ENCODE measurements at places on chromosomes 2 and 18. TPM values are rescaled to one million over a fixed set of nuclear protein-coding genes. Genes with fewer than 3 reads are reported as not detected.

DNA sequence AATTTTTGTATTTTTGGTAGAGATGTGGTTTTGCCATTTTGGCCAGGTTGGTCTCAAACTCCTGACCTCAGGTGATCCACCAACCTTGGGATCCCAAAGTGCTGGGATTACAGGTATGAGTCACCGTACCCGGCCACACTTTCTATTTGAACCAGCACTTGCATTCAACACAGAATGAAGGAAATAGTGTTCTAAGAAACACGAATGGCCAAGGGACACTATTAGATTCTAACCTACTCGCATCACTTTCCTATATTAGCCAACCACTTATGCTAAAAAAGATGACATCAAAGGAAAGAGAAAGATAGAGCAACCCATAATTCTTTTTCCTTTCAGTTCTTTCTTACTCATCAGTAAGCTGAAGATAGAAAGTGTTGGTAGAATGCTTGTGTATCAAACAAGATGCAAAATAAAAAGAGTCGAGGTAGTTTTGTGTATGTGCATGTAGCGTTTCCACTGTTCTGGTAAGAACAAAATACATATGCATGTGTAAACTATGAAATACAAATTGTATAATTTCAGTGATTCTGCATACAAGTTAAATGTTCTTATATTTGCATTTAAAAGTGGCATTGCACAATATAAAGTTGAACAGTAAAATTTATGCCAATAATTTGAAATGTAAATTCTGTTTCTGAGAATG is 247.6 kb downstream of the CDCA7 start:
- H3K4me1 ChIP-seq = no peaks in the 10 kb centered on the region
- H3K36me3 ChIP-seq = no peaks in the 10 kb centered on the region
- no peak for DNase-seq
- H3K4me3 ChIP-seq = no peak overlapping the region
- no peaks in the 10 kb centered on the region for H3K27me3 ChIP-seq
- no peak overlapping the region for H3K27ac ChIP-seq

DNA sequence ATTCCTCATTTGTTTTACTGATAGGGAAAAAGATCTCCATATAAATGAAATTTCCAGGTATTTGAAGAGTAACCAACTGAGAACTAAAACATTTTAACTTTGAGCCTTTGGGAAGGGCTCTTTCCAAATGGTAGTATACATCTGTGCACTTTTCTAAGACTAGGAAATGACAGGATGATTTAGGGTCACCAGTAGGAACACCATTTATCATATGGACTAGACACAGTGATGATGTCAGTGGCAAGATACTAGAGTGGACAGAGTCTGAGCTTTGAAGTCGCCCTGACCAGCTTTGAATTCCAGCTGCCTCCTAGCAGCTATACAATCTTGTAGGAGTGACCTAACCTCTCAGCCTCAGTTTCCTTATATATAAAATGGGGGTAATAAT is 56.4 kb downstream of the E2F6 start:
- no peak overlapping the region for H3K27ac ChIP-seq
- H3K4me1 ChIP-seq = peaks cover 11% of the 10 kb centered on the region

GRCh38 chr2:219404954-219405353 is 13.2 kb upstream of the DES start:
- no peak overlapping the region for H3K4me3 ChIP-seq
- no peaks in the 10 kb centered on the region for H3K36me3 ChIP-seq
- no peaks in the 10 kb centered on the region for H3K4me1 ChIP-seq
- no peaks in the 10 kb centered on the region for H3K27me3 ChIP-seq

- H3K27me3 ChIP-seq = no peaks in the 10 kb centered on the region
- no peak overlapping the region for H3K4me3 ChIP-seq
- no peaks in the 10 kb centered on the region for H3K36me3 ChIP-seq
- H3K27ac ChIP-seq = no peak overlapping the region
- no peaks in the 10 kb centered on the region for H3K4me1 ChIP-seq
- DNase-seq = no peak
These were observed 1231.2 kb upstream of the CELF4 start for GRCh38 chr18:38796762-38797161.

DNA sequence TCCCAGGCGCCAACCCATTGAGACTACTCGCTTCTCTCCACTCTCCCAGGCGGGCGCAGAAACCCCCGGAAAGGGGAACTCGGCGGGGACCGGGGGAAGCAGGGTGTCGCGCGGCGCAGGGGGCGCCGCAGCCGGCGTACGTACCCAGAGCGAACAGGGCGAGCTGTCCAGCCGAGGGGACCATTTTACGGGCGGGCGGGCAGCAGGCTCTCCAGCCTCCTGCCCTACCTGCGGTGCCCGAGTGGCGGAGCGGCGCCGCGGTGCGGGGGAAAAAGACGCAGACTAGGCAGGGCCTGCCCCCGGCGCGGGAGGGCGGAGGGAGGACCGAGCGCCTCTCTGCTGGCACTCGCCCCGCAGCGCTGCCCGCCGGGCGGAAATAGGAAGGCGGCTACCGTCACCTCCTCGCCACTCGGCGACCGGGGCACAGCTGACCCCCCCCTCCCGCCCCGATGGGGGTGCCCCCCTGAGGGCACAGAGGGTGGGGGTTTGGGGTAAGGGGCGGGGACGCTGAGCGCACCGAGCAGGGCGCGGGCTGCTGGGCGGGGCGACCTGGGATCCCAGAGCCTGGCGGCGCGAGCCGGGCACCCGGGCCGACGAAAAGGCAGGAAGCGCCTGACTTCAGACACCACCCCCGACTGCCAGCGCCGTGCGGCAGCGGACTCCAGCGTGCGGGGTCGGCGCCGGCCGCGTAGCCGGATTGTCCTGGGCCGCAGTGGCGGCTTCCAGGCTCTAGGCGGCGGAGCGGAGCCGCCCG is at the start of gene TGFA:
Gene TGFA, minus strand, starts transcription at position 243 of the 754 bp plus-strand sequence. Its CDS starts 59 bp downstream, at position 184.
- peak; percentile 92 for DNase-seq
- H3K27ac ChIP-seq = peak within 1 kb of the TSS; percentile 63
- no peaks in the 10 kb centered on the region for H3K36me3 ChIP-seq
- H3K27me3 ChIP-seq = no peaks in the 10 kb centered on the region
- no peaks in the 10 kb centered on the region for H3K4me1 ChIP-seq
- H3K4me3 ChIP-seq = peak within 1 kb of the TSS; percentile 62

- no peak overlapping the region for H3K27ac ChIP-seq
- H3K27me3 ChIP-seq = no peaks in the 10 kb centered on the region
- H3K4me3 ChIP-seq = no peak overlapping the region
- no peaks in the 10 kb centered on the region for H3K4me1 ChIP-seq
- DNase-seq = no peak
These were observed 115.6 kb upstream of the HDAC4 start for GRCh38 chr2:239516286-239516953.

GRCh38 chr2:19865151-19865550 is 36.6 kb downstream of the TTC32 start:
- no peaks in the 10 kb centered on the region for H3K36me3 ChIP-seq
- H3K27me3 ChIP-seq = no peaks in the 10 kb centered on the region
- H3K27ac ChIP-seq = no peak overlapping the region
- no peak for DNase-seq

- DNase-seq = no peak
- no peak overlapping the region for H3K27ac ChIP-seq
- no peaks in the 10 kb centered on the region for H3K27me3 ChIP-seq
- H3K36me3 ChIP-seq = no peaks in the 10 kb centered on the region
These were observed 89.4 kb downstream of the SPHKAP start for GRCh38 chr2:228092056-228092455.

- H3K27me3 ChIP-seq = no peaks in the 10 kb centered on the region
- no peak overlapping the region for H3K4me3 ChIP-seq
- no peaks in the 10 kb centered on the region for H3K4me1 ChIP-seq
These were observed 224.1 kb upstream of the DPP10 start for GRCh38 chr2:114218383-114218782.

DNA sequence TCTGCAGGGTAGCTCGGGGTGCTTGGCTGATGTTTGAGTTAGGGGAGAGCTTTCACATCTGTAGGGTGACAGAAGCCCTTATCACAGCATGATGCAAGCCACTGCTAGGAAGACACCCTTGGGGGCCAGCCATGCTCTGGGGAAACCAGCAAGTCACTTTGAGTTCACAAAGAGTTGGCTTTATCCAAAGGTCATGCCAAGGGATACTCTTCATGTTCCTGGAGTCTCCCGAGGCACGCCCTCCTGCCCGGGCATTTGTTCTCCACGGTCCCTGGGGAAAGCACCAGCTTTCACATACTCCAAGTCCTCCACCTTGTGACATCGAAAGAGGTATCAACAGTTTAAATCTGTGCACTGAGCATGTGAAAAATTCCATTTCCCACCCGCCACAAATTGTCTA is 227.7 kb downstream of the VAPA start:
- no peak overlapping the region for H3K27ac ChIP-seq
- no peaks in the 10 kb centered on the region for H3K27me3 ChIP-seq

DNA sequence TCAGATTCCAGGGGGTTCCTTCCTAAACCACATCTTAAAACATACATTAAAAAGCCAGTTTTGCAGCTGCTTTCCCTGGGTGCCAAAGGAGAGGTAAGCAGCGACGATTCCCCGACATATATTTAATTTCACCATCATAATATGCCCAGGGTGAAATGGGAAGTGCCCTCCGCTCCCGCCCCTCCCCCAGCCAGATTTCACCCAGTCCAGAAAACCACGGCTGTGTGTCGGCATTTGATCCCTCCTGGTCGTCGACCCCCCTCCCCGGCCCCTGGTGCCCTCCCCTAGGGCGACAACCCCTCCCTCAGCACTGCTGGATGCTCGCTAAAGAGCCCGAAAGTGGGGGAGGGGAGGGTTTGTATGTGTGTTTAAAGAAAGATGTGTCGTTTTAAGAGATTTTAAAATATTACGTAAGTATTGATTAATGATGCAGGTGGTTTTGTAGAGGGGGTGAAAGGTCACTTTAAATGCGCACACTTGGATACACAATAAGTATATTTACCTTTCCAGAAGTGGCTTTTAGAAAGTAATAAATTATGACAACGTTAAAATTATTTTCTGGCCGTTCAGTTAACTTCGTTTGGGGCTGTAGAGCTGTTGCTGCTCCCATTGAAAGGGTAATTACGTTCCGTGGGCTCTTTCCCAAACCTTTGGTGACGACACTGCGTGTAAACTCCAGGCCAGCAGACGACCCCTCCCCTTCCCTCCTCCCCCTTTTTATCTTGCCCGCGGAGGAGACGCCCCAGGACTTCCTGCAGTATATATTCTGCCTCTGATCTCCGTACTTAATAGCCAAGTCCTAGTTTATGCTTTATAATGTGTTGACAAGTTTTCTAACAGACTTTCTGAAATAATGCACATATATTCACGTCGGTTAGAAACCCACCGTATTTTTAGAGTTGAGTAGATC is 3.4 kb upstream of the BCL11A start:
- H3K4me1 ChIP-seq = no peaks in the 10 kb centered on the region
- H3K4me3 ChIP-seq = no peak overlapping the region
- DNase-seq = no peak
- peaks cover 23% of the 10 kb centered on the region for H3K27me3 ChIP-seq

DNA sequence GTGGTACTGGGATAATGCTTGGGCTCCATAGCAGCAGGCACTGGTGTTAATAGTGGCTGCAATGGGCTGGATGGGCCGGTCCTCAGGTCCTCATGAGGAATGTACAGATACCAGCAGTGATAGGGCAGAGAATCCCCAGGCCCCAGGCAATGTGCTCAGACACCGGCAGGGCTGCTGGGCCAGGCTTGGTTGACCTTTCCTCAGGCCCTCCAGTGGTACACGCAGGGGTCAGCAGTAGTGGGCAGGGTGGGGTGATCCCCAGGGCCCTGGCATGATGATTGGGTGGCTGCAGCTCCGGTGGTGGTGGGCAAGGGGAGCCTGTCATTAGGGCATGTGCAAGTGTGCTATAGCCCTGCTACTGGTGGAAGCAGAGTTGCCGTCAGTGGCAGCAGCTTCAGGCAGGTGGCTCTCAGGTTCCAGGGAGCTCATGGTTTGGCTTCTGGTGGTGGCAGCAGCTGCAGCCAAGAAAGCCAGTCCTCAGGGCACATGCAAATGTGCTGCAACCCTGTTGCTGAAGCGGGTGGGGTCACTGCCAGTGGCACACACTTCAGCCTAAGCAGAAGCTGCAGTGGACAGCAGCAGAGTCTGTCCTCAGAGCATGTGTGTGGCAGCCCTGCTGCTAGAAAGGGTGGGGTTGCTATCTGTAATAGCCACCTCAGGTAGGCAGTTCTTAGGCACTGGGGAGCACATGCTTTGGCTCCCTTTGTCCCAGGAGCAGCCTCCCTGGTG is 56.8 kb downstream of the CCNT2 start:
- no peak overlapping the region for H3K4me3 ChIP-seq
- no peak overlapping the region for H3K27ac ChIP-seq
- H3K27me3 ChIP-seq = no peaks in the 10 kb centered on the region

DNA sequence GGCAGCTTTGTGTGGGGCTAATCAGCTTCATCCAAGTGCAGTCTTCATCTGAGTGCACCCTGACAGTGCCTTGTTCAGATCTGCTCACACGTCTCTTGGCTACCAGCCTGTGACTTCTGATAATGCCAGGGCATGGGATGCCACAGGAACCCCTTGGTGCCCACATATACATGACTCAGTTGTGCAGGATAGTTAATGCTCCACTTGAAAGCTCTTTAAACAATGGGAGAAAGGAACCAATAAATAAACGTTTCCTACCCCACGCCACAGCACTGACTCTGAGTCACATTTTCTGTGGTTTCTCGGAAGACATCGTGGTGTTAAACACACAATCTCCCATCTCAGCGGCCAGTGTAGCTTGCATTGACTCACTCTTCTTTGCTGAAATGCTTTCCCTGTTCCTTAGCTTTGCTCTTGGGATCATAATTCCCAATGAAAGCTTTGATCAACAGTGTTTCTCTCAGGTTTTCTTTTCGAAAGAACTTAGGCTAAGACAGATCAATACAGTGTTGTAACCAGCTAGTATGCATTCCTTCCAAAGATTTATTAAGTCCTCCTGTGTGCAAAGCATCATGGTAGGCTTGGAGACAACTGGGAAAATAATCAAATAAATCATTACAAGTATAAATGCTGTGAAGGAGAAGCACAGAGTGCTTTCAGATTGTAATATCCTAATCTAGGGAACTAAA is 142.0 kb downstream of the COPS8 start:
- no peak overlapping the region for H3K27ac ChIP-seq
- DNase-seq = no peak
- no peak overlapping the region for H3K4me3 ChIP-seq
- no peaks in the 10 kb centered on the region for H3K36me3 ChIP-seq
- no peaks in the 10 kb centered on the region for H3K4me1 ChIP-seq
- H3K27me3 ChIP-seq = no peaks in the 10 kb centered on the region

- H3K36me3 ChIP-seq = no peaks in the 10 kb centered on the region
- no peak overlapping the region for H3K4me3 ChIP-seq
- no peak overlapping the region for H3K27ac ChIP-seq
- DNase-seq = no peak
These were observed 59.8 kb downstream of the KCTD1 start for GRCh38 chr18:26488417-26489009.

- no peak overlapping the region for H3K4me3 ChIP-seq
- H3K27me3 ChIP-seq = no peaks in the 10 kb centered on the region
- no peaks in the 10 kb centered on the region for H3K4me1 ChIP-seq
- DNase-seq = no peak
- no peak overlapping the region for H3K27ac ChIP-seq
These were observed 86.8 kb upstream of the SP3 start for GRCh38 chr2:174051741-174052583.

- H3K36me3 ChIP-seq = no peaks in the 10 kb centered on the region
- peaks cover 71% of the 10 kb centered on the region for H3K4me1 ChIP-seq
- H3K4me3 ChIP-seq = no peak overlapping the region
These were observed 41.2 kb downstream of the CTIF start for GRCh38 chr18:48580066-48580465.

Gene SLC5A6
- 147 TPM for total RNA-seq

Gene ADAM23
- 0.26 TPM for total RNA-seq

Gene YES1
- total RNA-seq = 30.6 TPM

Gene COL6A3
- 10.0 TPM for total RNA-seq

Gene NBAS
- 16.1 TPM for total RNA-seq

Gene HOXD10
- total RNA-seq = not detected

Gene LAMA3
- total RNA-seq = 2.4 TPM

Gene ALPG
- total RNA-seq = not detected

Gene ECEL1
- 1.3 TPM for total RNA-seq

Gene LRRC30
- not detected for total RNA-seq

Gene SPDYA
- total RNA-seq = 0.40 TPM

Gene DNAJC10
- 36.2 TPM for total RNA-seq

Measured in right lobe of liver (tissue), 6 donors.